ENCODE measurements at places on chromosomes 7 and 10.

DNA sequence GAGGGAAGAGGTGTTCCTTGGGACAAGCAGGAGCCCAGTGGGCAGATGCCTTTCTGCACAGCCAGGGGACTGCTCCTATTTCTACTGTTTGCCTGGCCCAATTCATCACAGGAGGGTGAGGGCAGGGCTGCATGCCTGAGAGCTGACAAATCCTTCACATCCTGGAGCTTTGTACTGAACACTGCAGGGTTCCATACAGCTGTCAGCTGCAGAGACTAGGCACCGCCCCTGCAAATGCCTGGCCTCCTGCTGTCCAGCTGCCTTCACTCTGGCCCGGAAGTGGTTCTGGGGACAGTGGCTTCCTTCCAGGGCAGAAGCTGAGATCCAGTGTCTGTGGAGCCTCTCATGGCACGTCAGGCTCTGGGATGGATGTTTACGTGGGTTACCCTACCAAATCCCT, 470.7 kb downstream of the DNAJB6 start:
- no peak for DNase-seq

GRCh38 chr10:55065185-55065584, 264.2 kb upstream of the PCDH15 start:
- no peak for DNase-seq

GRCh38 chr7:116977172-116977571, 23.9 kb downstream of the ST7 start:
- no peak for DNase-seq

- DNase-seq = no peak
These were observed 11.3 kb downstream of the GPRIN2 start for GRCh38 chr10:46544989-46545791.

GRCh38 chr10:46310143-46310514, 23.3 kb downstream of the ANTXRL start:
- no peak for DNase-seq

- no peak for DNase-seq
These were observed 5.2 kb downstream of the SPOCK2 start for GRCh38 chr10:72082856-72083789.

DNA sequence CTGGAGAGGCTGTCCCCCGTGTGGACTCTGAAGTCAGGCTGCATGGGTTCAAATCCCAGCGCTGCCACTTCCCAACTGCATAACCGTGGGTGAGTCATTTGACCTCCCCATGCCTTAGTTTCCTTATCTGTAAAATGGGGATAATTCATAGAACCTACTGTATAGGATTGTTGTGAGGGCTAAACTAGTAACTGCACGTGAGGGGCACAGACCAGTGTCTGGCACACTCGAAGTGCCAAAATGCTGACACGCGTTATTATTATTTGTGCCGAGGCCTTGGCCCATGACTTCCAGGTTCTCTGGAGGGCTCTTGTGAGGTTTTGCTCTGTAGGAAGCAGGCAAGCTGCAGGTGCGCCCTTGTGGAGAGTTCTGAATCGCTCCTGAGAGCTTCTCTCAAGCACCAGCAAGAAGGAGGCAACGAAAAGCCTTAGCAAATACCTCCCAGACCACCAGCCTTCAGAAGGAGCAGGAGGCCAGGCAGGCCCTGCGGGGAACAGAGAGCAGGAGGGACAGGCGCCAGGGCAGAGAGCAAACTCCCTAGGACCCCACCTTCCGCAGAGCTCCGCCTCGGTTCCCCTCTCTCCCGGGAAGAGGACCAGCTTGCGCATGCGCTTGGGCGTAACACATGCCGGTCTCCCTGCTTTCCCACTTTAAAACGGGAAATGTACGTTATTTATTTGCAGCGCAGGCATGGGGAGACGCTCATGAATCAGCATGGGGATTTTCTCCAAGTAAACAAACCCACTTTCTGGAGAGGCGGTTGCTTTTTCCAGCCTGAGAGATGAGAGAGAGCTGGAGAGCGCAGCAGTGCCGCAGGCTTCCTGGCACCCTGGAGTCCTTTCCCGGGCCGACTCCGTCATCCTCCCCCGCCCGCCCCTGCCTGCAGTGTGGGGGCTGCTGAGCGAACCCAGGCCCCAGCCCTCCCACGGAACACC, 39.6 kb downstream of the SORCS3 start:
- no peak for DNase-seq

GRCh38 chr7:16753932-16754855, 639 bp downstream of the TSPAN13 start:
- no peak for DNase-seq

DNA sequence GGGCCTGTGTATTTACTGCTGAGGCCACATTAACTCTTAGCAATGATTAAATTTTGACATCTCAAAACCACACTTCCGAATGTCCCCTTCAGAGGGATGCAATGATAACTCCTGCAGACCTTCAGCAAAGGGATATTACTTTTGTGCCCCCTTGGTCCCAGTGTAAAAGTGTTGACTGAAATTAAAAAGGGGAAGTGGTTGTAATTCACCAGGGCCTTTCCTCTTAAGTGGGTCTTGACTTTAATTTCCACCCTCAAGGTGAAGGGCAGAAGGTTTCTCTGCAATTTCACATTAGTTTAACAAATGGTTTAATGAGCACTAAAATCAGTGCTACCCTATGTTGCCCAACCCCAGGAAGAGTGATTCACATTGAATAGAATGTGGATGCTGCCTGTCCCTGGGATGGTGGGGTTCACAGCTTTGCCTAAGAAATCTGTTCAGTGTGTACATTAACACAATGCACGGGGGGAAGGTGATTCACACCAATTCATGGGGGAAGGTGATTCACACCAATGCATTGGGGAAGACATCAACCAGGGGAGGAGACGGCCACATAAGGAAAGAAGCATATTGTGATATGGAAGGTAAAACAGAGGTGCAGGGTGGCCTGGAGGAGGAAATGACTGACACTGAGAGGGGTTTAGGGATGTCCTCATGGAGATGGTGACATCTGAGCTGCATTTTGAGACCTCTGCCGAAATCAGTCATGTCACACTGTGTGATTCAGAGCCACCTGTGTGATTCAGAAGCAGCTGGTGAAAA, 19.4 kb upstream of the TNS3 start:
- no peak for DNase-seq

DNA sequence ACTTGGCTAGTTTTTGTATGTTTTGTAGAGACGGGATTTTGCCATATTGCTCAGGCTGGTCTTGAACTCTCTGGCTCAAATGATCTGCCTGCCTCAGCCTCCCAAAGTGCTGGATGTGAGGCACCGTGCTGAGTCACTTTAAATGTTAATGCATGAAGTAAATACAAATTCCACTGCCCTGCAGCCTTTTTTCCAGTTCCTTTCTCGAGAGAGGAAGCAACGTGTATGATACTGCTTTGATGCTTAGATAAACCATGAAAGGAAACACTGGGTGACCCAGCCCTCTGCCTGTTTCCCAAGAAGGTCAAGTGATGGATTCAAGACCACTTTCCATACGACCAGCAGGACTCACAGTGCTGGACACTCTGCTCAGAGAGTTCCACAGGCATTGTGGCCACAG, 11.3 kb upstream of the MRPS24 start:
- no peak for DNase-seq

- peak; percentile 8 for DNase-seq
These were observed 743 bp upstream of the ZCCHC24 start for GRCh38 chr10:79445977-79446757.

DNA sequence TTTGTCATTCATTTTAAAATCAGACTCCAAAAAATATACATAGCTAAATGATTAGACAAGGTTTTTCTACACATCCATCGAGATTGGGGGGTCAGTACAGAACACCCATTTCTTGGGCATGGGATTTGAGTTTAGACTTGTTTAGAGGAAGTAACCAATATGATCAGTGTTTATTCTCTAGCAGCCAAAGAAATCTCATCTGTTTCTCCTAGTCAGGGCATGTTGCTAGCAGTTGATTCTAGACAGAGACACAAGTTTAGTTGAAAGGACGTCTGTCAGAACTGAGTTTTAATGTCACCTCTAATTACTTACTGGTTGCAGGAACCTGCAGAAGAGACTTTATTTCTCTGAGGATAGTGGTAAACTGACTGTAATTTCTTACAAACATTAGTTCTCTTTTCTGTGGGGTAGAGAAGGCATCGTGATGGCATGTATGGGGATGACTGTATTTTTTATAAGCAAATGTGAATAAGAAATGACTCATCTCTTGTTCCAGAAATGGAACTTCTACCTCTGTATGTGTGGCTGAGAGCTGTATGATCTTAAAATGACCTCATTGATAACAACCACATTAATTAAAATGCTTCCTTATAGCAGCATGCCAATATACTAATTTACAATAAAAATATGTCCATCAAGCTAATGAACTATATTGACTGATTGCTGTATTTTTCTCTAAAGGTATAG, 30.6 kb upstream of the RHOBTB1 start:
- no peak for DNase-seq

- DNase-seq = no peak
These were observed 4.9 kb upstream of the TCAF1 start for GRCh38 chr7:143906895-143907294.

- DNase-seq = no peak
These were observed 1.2 kb downstream of the LUC7L2 start for GRCh38 chr7:139360948-139361307.

DNA sequence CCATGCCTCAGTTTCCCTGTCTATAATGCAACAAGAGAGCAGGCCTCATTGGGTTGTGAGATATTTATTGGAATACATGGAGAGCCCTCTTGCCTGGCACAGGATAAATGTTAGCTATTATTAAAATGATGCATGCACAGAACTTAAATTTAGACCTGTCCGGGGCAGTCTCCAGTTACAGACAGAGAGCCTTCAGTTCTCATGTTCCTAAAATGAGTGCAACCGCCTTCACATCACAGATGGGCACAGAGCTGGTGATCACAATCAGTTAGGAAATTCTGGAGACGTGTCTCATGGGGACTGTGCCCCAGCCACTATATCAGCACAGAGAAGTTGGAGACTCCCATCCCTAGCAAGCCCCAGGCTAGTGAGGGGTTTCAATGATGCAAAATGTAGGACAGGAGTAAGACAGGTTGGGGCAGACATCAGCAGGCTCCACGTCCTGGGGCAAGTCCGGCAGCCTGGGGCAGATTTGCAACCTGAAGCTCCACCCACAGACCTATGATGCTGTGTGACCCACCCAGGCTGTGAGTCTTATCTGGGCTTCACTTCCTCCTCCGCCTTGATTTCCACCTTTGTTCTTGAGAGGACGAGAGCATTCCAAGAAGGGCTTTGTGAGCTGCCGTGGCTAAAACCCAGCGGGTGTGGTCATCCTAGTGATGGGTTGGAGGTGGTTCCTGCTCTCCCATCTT, 49.4 kb downstream of the CXCL12 start:
- no peak for DNase-seq

DNA sequence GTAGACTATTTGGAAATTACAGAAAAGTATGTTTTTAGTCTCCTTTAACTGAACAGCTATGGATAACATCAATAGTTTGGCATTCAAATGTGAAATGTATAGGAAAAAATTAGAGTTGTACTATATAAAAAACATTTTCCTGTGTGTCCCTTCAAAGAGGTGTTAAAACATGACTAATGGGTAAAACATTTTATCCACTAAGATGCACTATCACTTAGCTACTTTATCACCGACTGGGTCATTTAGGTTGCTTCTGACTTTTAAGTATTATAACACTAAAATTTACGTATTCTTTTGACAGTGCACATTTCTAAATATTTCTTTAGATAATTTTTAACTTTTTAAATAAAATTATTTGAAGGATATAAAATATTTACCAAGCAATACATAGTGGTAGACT, 77.6 kb downstream of the UBE2H start:
- no peak for DNase-seq

GRCh38 chr10:59229441-59229840, 53.0 kb downstream of the PHYHIPL start:
- no peak for DNase-seq

DNA sequence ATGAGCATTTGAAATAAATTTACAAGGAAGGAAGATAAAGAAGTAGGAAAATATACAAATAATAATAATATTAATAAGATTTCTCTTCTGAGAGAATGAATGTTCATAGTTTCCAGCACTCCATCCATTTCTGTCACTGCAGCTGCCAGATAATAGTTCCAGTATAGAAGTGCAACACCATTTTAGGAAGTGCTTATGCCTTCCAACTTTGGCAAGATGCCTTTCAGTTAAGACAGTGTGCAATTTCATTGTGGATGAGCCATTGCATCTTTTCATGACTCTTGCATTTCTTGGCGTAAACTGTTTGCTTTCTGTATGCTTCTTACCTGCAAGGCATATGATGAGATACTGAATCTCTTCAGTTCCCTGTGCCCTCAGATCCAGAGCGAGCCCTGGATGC, 185.0 kb downstream of the PDE1C start:
- DNase-seq = no peak
